ENCODE measurements at places on chromosomes 11 and 22.

- DNase-seq: no peak
These were observed 25.6 kb upstream of the RRM1 start for GRCh38 chr11:4068962-4069361.

DNA sequence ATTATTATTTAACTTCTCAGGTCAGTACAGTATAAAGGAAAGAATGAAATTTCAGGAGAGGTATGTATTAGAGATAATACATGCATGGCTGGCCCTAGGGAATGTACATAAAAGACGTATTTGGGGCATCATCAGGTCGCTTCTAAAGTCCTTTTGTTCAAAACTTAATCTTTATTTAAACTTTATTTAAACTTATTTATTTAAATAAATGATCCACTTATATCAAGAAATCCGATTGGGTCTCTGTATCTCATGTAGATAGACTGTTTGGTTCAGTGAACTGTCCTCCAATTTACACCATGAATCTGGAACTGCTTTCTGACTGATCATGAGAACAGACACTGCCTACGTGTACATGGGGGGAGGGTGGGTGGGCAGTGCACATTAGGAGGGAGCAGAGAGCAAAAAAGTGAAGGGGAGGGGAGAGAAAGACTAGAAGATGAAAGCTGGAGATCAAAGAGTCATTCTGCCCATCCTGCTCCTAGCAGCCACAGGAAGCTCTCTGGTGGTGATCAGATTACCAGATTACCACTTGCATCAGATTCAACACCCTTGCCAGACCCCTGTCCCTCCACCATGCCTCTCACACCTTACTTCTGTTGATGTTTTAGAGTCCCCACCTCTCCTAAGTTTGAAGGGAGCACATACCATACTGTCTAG is 92.1 kb upstream of the MTMR2 start:
- no peak for DNase-seq

DNA sequence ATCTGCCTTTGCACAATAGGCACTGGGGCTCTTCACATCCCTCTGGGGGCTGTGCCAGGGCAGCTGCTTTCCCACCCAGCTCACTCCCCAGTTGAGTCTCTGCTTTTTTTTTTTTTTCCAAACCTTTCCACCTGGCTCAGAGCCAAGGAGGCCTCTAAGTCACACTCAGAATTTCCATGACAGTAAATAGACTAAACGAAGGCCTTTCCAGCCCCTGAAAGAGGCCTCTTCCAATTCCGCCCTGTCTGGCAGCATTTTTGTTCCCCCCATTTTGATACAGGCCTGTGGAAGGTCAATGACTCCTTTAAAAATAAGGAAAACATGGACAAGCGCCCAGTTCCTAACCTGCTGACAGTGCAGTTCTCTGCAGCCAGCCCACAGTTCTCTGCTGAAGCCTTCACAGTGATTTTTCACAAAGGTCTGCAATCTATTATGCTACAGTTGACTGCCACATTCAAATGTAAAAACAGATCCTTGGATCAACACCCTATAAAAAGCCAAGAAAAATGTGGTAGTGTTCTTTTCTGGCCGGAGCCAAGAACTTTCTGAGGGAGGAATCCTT is 107.5 kb upstream of the SESN3 start:
- DNase-seq: no peak

DNA sequence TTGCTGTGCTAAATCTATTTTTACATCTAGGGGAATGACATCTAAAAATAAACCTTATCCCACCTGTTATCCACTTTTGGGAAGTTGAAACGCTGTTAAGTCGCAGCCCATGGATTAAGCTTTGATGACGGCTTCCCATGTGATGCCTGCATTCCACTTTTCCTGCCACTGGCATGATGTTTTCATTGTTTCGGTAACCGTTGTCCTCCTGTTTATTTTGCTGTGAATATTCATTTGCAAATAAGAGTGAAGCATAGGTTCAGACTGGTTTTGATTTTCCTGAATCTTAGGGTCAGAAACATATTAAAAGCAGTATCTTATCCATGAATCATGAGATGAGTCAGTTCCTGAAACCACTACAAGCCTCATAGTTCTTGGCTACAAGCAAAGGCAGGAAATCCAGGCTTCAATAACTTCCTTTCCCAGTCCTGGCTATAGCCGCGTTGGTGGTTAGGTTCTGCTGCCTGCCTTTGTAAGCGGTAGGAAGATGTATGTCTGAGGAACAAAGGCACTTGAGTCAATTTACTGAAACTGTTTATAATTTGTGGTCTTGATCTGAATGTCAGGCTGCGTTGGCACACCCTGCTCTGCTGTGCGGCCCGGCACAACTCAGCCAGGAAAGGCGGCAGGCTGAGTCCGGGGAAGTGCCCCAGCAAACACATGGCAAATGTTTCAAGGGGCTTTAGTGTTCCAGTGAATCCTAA is 19.4 kb downstream of the TEAD1 start:
- DNase-seq: no peak

DNA sequence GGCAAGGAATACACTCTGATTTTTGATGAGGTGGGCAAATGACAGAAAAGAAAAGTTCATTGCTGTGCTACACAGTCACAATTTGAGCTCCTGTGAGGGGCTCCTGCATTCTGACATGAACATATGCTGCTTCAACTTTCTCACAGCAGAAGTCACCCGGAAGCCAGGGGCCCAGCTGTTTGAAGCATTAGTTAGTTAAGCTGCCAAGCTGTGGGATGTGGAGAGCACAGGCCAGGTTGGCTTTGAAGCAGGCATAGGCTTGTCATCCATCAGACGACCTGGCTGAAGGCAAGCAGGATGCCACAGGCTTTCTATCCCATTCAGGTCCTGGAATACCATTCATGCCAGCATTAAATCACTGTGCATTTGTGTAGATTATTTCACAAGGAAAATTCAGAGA is 63.1 kb downstream of the MTNR1B start:
- DNase-seq: no peak

GRCh38 chr22:37672920-37673455 is 2.4 kb upstream of the LGALS1 start:
- DNase-seq: no peak

DNA sequence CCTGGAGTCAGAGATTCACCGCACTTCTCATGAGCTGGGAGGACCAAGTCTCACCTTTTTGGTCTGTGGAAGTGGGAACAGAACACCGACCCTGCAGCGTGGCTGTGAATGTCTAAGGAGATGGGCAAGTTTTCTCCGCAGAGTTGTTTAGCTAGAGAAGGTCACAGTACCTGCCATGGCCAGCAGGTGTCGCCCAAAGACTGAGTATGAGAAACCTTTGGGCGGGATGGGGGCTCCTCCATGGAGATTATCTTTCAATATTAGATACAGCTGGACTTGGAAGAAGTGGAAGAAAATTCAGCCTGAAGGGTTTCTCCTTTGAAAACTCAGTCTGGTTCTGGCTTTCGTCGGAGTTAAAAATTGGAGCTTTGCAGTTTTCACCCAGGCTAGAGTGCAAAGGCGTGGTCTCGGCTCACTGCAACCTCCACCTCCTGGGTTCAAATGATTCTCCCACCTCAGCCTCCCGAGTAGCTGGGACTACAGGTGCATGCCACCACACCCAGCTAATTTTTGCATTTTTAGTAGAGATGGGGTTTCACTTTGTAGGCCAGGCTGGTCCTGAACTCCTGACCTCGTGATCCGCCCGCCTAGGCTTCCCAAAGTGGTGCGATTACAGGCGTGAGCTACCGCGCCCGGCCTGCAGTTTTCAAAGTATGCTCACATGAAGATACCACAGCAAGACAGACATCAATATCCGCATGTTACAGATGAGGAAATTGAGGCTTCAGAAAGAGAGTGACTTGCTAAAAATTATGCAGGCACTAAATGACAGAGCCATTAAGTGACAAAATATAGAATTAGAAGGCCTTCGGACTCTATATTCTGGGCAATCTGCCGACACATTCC is 10.7 kb upstream of the DSCAML1 start:
- no peak for DNase-seq

GRCh38 chr11:393219-394033 is 583 bp upstream of the PKP3 start:
- peak; percentile 100 for DNase-seq

- DNase-seq: no peak
These were observed 68.2 kb upstream of the AMPD3 start for GRCh38 chr11:10386861-10387205.

GRCh38 chr11:104916442-104916841 is 18.2 kb upstream of the CASP12 start:
- no peak for DNase-seq

- peak; percentile 58 for DNase-seq
These were observed 7.5 kb downstream of the TSPAN4 start for GRCh38 chr11:849951-850774.

GRCh38 chr11:111302298-111302697 is 4.0 kb downstream of the POU2AF3 start:
- no peak for DNase-seq

GRCh38 chr22:45455621-45456020 is 42.1 kb downstream of the RIBC2 start:
- DNase-seq: no peak

DNA sequence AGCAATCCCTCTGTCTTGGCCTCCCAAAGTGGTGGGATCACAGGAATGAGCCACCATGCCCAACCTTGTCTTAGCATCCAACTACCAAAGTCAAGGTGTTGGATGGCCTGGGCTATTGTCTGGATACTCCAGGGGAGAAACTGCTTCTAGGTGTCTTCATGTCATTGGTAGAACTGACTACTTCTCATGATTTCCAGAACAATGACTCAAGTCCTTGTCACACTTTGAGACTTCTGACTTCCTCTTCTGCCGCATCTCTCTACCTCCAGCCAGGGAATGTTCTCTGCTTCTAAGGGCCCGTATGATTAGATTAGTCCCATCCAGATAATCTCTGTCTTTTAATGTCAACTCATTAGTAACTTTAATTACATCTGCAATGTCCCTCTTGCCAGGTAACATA is 30.6 kb downstream of the APOL6 start:
- no peak for DNase-seq

GRCh38 chr11:36345084-36345511 is 49.0 kb downstream of the PRR5L start:
- DNase-seq: no peak

DNA sequence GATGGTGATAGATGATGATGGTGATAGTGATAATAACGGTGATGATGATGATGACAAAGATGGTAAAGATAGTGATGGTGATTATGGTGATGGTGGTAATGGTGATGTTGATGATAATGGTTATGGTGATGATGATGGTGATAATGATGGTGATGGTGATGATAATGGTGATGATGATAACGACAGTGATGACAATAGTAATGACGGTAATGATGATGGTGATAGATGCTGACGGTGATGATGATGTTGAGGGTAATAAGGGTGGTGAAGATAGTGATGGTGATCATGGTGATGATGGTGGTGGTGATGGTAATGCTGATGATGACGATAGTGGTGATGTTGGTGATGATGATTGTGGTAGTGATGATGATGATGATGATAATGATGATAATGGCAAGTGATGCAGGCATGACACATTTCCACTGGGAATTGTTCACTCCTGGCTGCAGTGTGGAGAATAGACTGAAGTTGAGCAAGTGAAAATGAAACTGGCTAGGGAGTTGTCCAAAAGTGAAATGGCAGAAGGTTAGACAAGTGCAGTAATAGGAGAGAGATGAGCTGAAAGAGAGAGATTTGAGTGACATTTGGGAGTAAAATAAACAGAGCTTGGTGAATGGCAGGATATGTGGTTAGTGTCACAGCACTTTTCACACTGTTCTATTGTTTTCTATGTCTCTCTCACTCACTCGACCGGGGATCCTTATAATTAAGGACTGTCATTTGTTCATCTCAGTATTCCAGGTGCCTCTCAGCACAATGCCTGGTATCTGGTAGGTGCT is 992.5 kb downstream of the OPCML start:
- DNase-seq: no peak

DNA sequence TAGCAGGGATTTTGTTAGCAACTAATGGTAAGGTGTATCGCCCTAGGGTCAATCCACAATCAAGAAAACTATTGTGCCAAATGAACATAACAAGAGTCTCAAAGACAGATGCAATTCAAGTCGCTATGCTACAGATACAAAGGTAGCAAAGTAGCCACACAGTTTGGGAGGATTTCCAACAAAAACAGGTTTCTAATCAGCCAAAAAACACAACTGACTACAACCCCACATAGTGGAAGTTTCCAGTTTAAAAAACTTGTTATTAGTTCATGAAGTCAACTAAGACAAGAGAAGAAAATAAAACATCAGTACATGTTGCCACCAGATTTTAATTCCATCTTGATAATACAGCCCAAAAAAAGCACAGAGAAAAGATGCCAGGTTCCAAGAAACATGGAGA is 38.0 kb downstream of the MYH9 start:
- no peak for DNase-seq

DNA sequence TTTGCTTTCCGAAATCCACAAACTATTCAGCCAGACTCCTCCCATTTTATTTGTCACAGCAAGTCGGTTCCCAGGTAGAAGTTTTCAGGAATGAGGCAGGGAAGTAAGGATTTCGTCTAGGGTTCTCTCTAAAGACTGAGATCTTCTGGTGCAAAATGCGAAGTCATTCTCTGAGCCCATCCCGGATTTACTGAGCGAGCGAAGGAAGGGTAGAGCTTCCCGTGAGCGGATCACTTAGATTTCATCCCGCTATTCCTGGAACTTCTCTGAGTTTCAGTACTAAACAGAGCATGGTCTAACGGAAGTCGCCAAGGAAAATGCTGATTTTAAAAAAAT is 3.1 kb upstream of the CALCA start:
- no peak for DNase-seq

GRCh38 chr11:121681550-121682268 is 228.9 kb upstream of the SORL1-AS1 start:
- no peak for DNase-seq

- no peak for DNase-seq
These were observed 4.5 kb upstream of the KCTD17 start for GRCh38 chr22:37047006-37047405.

DNA sequence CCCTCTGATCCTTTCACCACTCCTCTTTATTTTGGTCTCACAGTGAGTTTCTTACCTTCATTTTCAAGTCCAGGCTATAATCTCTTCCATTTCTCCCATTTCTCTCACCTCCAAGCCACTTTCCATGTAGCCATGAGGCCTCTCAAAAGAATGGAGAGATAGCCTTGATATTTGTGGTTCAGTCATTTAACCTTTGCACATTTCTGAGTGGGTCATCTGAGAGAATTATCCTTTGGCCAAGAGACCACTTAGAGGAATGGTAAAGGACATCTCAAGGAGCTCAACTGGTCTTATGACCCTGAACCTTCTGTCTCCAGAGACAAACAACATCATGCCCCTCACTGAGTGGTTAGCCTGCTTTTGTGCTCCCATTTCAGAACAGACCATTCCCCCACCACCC is 121.1 kb downstream of the KIRREL3 start:
- no peak for DNase-seq

DNA sequence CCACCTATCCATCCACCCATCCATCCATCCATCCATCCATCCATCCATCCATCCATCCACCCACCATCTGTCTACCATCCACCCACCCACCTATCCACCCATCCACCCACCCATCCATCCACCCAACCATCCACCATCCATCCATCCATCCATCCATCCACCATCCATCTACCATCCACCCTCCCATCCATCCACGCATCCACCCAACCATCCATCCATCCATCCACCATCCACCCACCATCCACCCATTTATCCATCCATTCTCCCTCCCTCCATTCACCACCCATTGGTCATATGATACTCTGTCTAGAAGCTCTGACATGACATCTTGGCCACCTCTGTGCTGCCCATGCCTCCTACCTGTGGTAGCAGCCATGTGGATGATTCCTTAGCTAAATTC is 31.7 kb downstream of the MUC2 start:
- no peak for DNase-seq

GRCh38 chr11:134126217-134126822 is 57.4 kb downstream of the JAM3 start:
- no peak for DNase-seq

GRCh38 chr11:61107888-61108287 is 5.6 kb downstream of the CD5 start:
- no peak for DNase-seq
